ENCODE measurements at places on chromosomes 3 and 15.

DNA sequence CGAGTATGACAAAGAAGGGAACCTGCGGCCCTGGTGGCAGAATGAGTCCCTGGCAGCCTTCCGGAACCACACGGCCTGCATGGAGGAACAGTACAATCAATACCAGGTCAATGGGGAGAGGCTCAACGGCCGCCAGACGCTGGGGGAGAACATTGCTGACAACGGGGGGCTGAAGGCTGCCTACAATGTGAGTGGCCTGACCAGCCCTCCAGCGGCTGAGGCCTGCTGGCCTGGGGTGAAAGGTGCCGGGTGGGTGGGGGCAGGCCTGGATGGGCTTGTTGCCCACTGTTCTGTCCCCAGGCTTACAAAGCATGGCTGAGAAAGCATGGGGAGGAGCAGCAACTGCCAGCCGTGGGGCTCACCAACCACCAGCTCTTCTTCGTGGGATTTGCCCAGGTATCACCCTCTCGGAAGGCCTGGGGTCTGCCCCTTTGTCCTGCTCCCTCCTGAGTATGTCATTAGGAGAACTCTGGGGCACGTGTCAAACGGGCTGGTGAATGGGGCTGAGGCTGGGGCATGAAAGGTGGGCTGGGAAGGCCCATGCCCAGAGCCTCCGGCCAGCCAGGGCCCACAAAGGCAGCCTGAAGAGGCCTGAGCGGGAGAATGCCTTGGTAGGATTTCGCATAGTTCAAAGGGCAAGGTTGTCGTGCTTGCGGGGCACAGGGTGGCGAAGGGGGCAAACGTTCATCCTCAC lies 7.8 kb upstream of the PSMD2 start:
- no peak for DNase-seq

GRCh38 chr3:20055020-20055775 lies 15.0 kb downstream of the KAT2B start:
- DNase-seq, result no peak

DNA sequence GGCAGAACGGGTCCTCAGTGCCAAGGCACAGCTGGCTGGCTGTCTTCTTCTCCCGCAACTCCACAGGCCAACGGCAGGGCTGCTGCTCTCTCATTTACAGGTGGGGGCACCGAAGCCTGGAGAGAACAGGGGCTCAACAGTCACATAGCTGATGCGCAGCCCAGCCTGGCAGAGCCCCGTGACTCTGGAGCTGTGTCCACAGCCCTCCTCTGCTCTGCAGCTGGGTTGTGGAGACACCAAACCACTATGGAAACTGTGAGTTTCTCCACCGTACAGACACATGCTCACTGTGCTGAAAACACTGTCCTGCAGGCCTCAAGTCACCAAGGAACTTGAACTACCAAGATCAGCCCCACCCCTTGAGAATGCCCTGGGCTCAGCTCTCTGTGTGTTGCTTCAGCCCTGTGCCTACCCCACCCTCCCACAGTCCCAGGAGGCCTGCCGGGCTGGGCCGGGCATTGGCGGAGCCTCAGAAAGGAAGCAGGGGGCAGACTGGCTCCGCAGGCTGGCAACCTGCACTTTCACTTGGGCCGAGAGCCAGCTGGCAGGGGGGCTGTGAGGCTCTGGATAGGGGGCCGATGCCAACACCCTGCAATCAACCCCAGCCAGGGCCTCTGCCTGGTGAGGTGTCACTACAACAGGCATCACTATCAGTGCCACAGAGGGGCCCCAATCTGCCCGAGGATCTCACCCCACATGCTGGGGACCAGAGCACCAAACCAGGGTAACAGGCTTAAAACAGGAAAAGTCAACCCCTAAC lies 113.7 kb upstream of the RPL32 start:
- no peak for DNase-seq

DNA sequence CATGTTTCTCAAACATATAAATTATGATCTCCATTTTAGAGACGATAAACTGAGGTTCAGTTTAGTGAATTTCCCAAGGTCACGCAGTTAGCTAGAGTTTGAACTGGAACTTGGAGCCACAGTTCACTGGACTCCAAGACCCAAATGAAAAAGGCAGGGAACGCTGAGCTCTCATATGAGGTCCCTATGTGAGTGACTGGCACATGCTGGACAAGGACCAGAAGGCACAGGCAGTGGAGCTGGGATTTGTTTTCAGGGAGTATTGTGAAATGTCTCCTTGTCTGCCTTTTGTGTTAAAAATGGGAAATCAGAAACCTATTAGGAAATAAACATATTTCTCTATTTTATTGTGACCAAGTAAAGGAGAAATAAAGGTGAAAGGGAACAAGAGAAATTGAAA lies 63.5 kb downstream of the MESD start:
- DNase-seq, result no peak

DNA sequence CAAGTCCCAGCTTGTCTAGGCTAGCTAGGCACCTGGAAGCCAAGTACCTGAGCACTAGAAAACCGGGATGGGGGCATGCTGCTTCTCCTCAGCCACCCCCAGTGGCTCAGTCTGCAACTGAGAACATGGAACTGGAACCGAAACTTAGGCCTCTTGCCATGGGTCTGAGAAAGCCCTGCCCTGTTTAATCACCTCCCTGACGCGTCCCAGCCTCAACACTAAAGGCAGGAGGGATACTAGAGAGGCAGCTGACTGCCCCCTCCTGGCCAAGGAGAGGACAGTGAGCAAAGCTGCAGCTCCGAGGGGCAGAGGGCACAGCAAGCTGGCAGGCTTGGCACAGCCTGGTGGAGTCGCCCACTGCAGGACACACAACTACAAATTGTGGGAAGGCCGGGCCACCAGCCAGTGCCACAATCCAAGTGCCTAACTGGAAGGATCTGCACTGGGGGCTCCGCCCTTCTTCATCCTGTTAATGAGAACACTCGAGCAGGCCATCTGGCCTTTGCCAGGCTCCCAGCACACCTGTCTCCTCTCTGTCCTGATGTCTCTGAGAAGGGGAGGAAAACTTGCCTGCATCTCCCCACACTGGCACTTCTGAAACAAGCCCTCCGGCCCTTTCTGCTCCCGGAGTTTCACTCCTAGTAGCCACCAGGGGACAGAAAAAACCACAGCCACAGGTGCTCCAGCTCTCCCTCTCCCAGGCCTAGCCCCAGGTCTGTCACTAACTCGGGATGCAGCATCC lies 53.7 kb downstream of the BDH1 start:
- peak; percentile 2 for DNase-seq

- DNase-seq, result no peak
Measured at GRCh38 chr15:89377842-89378295, 43.2 kb upstream of the POLG start.

DNA sequence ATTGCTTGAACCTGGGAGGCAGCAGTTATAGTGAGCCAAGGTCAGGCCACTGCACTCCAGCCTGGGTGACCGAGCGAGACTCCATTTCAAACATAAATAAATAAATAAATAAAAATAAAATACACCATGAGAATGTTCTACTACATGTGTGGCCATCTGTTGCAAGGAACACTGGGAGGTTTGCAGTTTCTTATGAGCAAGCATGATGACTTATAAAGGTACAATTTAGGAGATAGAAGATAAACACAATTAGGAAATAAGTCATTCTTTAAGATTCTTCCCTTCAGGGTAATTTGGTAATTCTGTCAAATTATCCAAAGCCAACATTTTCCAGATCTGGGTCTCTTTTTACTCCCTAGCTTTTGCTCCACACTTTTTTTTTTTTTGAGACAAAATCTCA lies 13.4 kb downstream of the HTR3C start:
- DNase-seq, result no peak

- DNase-seq, result no peak
Measured at GRCh38 chr15:44193651-44194322, 1.3 kb downstream of the FRMD5 start.

- no peak for DNase-seq
Measured at GRCh38 chr3:76679541-76679940, 360.4 kb upstream of the ROBO2 start.

DNA sequence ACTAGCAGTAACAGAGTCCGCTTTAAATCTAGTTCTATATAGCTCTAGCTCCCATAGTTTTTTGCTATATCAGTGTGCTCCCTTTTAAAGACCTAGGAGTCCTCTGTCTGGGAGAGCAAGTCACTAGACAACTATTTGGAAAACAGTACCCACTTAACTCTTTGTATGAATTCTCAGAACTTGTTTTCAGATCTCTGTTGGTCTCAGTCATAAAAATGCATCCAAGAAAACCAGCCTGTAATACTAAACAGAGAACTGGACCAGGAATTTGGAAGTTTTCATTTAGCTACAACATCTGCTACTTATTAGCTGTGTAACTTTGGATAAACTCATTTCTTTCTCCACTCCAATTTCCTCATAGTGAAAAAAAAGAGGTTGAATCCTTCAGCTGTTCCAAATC lies 56.9 kb upstream of the C3orf49 start:
- DNase-seq, result no peak

- DNase-seq, result no peak
Measured at GRCh38 chr15:63133786-63134185, 12.1 kb downstream of the LACTB start.

DNA sequence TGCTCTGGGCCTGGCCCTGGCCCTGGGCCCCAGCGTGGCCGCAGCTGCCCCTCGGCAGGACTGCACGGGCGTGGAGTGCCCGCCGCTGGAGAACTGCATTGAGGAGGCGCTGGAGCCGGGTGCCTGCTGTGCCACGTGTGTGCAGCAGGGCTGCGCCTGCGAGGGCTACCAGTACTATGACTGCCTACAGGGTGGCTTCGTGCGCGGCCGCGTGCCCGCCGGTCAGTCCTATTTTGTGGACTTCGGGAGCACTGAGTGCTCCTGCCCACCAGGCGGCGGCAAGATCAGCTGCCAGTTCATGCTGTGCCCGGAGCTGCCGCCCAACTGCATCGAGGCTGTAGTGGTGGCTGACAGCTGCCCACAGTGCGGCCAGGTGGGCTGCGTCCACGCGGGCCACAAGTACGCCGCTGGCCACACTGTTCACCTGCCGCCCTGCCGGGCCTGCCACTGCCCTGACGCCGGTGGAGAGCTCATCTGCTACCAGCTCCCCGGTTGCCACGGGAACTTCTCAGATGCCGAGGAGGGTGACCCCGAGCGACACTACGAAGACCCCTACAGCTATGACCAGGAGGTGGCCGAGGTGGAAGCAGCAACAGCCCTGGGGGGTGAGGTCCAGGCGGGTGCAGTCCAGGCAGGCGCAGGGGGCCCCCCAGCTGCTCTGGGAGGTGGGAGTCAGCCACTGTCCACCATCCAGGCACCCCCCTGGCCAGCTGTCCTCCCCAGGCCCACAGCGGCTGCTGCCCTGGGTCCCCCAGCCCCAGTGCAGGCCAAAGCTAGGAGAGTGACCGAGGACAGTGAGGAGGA lies 21.7 kb downstream of the FBLN2 start:
- DNase-seq, result no peak

DNA sequence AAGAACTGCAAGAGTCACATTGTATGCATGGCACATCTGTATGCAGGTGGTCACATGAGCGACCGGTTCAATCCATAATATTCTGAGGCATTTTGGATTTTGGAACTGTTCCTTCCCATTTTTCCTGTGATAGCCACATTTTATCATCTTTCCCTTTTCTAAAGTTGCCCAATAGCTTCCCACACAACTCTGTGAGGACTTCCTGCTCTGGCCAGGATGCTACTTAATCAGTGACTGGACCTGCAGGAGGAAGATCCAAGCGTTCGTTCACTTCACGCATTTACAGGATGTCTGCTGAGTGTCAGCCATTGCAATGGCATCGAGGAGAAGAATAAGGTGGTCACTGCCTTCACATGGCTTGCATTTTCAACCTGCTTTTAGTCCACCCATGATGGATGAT lies 9.8 kb downstream of the KLHL6 start:
- DNase-seq, result no peak

- DNase-seq, result no peak
Measured at GRCh38 chr15:97171556-97171955, 788.9 kb upstream of the ARRDC4 start.

GRCh38 chr3:147630921-147631415 lies 221.8 kb downstream of the ZIC1 start:
- no peak for DNase-seq

GRCh38 chr3:37210230-37210629 lies 35.8 kb upstream of the LRRFIP2 start:
- DNase-seq, result no peak

- no peak for DNase-seq
Measured at GRCh38 chr3:15520804-15521572, 518 bp downstream of the COLQ start.

DNA sequence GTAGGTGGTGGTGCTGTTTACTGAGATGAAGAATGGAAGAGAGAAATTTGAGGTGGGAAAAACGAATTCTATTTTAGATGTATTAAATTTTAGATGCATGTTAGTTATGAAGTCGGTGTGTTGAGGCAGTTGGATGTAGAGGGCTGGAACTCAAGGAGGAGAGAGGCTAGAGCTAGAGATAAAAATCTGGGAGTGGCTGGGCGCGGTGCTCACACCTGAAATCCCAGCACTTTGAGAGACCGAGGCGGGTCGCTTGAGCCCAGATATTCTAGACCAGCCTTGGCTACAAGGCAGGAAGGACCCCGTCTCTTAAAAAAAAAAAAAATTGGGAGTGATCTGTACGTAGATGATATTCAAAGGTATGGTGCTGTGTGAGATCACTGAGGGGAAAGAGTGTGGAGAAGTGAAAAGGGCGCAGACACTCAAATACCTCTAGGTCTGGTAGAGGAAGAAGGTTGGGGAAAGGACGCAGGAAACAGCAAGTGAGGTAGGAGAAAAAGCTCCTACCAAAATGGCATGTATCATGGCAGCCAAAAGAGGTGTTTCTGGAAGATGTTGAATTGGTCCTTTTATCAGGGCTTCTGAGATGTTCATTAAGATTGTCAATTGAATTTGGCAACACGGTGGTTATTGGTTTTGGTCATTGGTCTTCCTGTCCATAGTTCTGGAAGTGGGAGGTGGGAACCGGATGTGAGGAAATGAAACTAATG lies 1.8 kb downstream of the YEATS2 start:
- no peak for DNase-seq

- no peak for DNase-seq
Measured at GRCh38 chr3:30600572-30600971, 5.8 kb upstream of the TGFBR2 start.

DNA sequence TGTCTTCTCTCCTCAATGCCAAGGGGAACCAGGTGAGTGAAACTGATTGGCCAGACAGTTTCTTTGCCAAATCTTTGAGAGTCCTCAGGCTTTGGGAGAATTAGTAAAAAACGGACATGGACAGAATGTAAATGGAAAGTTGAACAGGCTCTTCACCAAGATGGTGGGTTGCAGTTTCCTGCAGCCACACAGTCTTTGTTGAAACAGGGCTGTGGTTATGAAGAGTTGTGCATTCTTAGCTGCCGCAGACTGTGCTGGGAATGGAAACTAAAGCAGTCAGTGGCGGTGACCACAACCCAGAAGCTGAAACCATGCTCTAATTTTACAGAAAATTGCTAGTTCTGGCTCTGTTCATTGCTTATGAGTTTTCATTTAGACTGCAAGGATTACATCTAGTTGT lies 42.1 kb upstream of the TASOR start:
- DNase-seq, result no peak

Data from NCI-H1930 (cell line).